ENCODE measurements at places on chromosomes 7 and 10.

DNA sequence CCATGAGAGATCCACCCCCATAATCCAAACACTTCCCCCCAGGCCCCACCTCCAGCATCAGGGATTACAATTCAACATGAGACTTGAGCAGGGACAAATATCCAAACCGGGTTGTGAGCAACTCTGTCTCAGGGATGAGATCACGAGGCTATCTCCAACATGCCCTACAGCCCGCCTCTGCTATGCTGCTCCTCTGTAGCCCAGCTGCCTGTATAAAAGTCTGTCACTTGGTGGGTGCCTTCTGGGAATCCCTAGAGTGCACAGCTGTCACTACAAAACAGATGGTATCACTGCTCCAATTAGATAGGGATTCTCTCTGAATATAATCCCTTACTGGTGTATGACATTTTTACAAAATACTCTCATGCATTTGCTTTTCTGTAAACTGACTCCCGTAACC, 114.9 kb upstream of the NANOS1 start:
- DNase-seq = no peak

DNA sequence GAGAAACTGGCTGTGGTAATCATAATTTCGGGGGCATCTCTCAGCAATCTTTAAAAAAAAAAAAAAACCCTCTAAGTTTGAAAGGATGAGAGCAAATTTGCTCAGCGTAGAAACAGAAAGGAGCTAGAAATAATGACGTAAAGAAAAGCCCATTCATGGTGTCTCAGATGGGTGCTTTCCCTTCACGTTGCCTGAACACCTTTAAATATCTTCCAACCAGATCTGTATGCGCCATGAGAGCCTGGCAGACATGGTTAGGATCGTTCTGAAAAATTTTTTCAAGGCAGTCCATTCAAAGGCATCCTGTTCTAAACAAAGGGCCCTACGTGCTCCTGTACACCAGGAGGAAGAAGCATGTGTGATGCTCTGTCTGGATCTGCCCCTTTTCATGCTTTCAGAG, 141.2 kb upstream of the C1QL3 start:
- DNase-seq = no peak

- DNase-seq = no peak
Observed at GRCh38 chr7:32569388-32570289, 74.3 kb downstream of the AVL9 start.

GRCh38 chr7:99024066-99024465, 119.8 kb downstream of the SMURF1 start:
- no peak for DNase-seq

- DNase-seq = no peak
Observed at GRCh38 chr10:89648074-89648473, 3.0 kb upstream of the PANK1 start.

GRCh38 chr7:20696803-20697333, 81.4 kb downstream of the ABCB5 start:
- no peak for DNase-seq

DNA sequence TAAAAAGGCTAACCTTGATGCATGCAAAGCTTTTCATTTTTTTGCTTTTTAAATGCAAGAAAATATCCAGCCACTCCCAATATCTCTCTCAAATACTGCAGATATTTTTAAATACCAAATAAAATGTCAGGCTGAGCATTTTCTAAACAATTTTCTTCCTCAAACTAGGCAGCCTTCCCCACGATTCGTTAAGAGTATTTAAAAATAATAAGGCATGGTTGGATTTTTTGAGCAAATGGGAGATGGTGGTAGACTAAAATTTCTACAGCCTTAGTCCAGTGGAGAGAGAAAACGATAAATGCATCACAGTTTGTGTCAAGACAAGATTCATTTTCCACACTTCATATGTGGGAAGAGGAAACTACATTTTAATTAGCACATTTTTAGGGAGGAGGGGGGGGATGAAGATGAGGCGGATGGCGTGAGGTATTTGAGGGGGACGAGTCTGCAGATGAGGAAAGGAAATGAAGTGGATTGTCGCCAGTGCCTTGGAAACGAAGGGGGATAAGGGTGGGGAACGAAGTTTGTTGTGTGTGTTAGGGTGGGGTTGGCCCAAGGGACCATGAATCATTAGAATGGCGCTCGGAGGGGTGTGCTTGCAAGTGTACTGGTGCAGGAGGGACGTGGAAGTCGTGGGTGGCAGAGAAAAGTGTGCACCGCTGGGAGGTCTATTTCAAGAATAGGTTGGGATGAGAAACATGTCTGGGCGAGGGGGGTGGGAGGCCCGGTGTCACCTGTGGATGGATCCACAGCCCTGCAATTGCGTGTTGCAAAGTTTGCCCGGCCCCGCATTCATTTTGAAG, 1.2 kb upstream of the ADD3 start:
- DNase-seq = no peak

- DNase-seq = no peak
Observed at GRCh38 chr10:93598157-93598556, 2.9 kb downstream of the RBP4 start.

- no peak for DNase-seq
Observed at GRCh38 chr10:35092851-35093250, 2.7 kb upstream of the CUL2 start.

DNA sequence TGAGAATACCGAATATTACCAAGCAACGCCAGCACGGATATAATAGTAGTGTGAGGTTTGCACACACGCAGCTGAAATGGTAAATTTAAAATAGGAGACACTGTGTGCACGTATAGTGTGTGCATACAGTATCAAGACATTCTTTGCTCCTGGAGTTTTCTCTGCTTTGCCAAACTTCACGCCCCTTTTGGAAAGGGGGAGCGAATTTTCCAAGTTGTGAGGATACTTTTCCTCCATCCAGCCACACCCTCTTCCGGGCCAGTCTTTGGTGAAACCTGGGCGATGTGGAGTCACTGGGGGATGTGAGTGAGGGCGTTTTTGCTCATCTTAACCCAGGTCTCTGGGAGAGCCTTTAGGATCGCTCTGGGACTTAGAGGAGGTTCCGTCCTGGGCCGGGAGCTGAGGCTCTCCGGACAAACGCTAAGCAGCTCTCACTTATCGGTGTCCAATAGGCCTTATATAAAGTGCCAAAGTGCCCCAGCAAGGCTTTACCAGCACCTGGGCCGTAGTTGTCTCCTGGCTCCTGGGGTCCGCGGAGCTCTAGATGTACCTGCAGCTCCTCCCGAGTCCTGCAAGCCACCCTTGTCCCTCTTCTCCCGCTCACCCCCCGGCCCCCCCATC, 160.0 kb upstream of the MKI67 start:
- DNase-seq = no peak

DNA sequence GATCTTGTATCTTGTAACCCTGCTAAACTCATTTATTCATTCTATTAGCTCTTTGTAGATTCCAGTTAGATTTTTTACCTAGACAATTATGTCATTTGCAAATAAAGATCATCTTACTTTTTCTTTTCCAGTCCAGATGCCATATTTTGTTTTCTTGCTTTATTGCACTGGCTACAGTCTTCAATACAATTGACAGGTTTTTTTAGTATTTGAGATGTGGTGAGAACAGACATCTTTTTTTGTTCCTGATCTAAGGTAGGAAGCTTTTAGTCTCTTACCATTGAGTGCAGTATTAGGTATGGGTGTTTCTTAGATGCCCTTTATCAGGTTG, 12.1 kb downstream of the SPRN start:
- no peak for DNase-seq

- DNase-seq = no peak
Observed at GRCh38 chr7:76037310-76037709, 10.5 kb downstream of the STYXL1 start.

GRCh38 chr7:82477733-82478515, 34.3 kb upstream of the CACNA2D1 start:
- DNase-seq = no peak

- no peak for DNase-seq
Observed at GRCh38 chr10:69352569-69353264, 64.0 kb downstream of the TACR2 start.

DNA sequence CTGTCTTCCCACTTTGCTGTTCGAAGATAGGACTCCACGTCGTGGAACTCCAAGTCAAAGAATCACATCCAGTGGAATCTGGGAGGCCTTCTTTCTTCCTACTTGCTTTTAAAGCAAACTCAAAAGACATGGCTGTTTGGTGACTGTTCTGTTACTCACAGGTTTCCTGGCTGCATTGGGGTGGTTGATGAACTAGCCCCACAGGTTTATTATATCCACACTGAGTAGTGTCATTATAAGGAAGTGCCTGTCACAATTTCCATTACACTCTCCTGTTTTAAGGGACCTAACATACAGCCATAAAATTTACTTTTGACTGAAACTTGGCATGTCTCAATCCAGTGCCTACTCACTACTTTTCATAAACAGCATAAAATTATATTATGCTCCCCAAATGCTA, 287.3 kb upstream of the SP4 start:
- no peak for DNase-seq

DNA sequence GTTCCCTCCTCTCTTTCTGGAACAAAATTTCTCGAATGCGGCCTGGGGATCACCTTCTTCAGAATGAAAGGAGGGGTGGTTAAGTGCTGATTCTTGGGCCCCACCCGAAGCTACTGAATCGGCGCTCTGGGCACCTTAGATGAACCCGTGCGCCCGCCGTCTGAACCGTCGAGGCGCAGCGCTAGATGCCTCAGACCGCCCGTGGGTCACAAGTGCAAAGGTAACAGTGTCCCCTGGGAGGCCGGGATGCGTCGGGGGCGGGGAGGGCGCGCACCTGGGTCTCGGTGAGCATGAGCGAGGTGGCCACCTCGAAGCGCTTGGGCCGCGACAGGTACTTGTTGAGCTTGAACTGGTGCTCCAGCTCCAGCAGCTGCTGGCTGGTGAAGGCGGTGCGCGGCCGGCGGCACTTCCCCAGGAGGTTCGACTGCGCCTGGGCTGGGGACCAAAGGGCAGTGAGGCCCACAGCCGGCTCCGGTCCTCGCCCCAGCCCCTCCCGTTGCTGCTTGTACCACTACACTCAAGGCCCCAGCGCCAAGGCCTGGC, 4.2 kb downstream of the MNX1 start:
- no peak for DNase-seq

DNA sequence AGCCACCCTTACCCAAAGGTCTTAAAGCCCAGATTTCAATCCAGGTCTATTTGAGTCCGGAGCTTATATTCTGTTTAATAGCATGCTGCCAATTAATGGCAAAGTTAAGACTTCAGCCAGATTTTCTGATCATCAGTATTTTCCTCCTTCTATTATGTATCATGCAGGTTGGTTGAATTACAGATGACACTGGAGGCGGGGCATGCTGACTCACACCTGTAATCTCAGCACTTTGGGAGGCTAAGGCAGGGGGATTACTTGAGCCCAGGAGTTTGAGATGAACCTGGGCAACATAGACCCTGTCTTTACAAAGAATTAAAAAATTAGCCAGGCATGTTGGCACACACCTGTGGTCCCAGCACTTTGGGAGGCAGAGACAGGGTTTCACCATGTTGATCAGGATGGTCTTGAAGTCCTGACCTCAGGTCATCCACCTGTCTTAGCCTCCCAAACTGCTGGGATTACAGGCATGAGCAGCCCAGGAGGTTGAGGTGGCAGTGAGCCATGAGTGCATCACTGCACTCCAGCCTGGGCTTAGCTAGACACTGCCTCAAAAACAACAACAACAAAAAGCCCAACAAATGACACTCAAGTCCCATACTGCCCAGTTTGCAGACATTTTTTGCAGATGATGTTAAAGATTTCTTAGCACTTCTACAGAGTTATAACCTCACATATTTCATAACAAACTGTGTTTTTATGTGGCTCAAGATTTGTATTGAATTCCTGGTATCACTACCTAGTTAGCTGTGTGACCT, 62.5 kb downstream of the MCU start:
- DNase-seq = no peak

DNA sequence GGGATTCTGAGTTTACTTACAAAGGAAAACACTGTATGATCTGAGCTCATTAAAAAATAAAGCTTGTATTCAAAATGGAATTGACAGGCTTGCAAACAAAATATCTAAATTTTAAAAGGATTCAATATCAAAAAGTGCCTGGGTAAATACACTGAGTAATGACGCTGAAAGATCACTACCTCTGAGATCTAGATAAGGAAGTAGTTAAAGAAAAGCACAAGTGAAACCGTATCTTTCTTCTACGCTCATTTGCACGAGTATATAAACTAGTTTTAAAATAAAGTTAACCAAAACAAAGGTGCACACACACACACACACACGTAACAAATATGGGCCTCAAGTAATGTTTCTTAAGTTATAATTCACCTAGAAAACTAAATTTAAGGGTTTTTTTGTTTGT, 93.4 kb downstream of the SNX13 start:
- DNase-seq = no peak

DNA sequence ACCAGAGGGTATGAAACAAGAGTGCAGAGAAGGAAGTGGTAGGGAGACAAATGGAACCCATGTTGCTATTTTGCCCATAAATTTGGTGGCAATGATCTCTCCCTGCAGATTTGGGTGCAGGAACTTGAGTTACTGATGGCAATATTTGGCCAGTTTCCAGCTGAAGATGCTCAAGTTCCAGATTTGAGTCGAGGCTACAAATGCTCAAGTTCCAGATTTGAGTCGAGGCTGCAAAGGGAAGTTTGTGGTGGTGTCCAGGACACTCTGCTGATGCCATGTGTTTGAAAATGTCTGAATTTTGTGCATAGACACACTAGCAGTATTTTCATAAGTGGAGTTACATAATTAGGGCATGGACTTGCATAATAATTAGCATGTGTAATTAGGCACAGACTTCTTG, 40.8 kb downstream of the TBXAS1 start:
- no peak for DNase-seq

DNA sequence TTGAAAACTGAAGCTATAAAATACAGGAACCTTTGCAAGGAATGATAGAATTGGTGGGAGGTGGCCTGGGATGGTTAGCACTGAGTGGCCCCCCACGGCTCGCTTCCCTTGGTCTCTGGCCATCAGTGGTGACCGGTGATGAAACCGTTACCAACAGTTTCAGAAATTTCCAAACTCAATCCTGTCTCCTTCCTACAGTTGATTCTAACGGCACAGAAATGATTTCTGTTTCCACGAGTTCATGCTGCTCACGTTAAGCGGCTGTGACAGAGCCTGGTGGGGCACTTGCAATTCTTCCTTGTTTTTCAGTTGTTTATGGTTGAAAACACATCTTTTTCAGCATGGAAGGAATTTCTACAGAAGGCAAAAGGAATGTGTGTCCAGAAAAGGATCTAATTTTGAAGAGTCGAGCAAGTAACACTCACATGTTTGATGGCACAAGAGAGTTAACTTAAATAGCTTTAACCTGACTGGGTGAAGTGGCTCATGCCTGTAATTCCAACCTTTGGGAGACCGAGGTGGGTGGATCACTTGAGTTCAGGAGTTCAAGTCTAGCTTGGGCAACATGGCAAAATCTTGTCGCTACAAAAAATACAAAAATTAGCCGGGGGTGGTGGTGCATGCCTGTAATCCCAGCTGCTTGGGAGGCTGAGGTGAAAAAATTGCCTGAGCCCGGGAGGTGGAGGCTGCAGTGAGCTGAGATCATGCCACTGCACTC, 100.1 kb downstream of the DNAJB6 start:
- DNase-seq = no peak

- DNase-seq = no peak
Observed at GRCh38 chr7:73512018-73512780, 9.9 kb downstream of the BAZ1B start.

- DNase-seq = no peak
Observed at GRCh38 chr7:98339043-98339442, 57.6 kb downstream of the BRI3 start.

All from CD8-positive, alpha-beta T cell (primary cell).